KBM-7 (cell line): ENCODE measurements at places on chromosomes 12 and 14.

DNA sequence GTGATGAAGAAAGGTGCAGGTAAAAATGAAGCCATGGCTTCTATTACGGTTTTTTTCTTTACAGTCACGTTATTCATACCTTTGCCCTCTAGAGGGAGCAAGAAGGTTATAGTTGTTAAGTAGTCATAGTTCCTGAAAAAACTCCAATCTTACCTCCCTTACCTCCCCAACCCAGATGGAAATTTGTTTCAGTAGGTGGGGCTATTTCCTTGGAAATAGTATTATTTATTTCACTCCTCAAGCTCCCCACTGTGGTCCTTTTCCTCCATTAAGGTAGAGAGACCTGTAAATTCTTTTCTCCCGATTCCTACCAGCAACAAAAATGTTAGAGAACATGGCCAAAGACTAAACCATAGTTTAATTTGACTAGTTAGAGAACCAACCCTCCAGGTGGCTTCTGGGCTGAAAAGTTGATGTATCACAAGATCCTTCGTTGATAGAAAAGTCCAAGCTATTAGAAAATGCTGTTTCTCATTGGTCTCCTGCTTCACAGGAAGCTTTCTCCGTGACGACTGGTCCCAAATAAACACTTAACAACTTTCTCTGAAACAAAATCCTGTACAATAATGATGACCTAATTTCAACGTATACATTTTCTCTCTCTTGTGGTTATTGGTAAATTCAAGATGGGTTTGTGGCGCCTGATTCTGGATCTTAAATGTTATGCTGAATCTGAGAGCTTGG, 43.5 kb downstream of the TMX1 start:
- DNase-seq = peak; percentile 62

GRCh38 chr14:60616461-60616959, 32.8 kb downstream of the SIX1 start:
- DNase-seq = no peak

- no peak for DNase-seq
These were observed 70.9 kb downstream of the GPR135 start for GRCh38 chr14:59394268-59394667.

- DNase-seq = no peak
These were observed 1145.1 kb downstream of the FLRT2 start for GRCh38 chr14:86675059-86675458.

DNA sequence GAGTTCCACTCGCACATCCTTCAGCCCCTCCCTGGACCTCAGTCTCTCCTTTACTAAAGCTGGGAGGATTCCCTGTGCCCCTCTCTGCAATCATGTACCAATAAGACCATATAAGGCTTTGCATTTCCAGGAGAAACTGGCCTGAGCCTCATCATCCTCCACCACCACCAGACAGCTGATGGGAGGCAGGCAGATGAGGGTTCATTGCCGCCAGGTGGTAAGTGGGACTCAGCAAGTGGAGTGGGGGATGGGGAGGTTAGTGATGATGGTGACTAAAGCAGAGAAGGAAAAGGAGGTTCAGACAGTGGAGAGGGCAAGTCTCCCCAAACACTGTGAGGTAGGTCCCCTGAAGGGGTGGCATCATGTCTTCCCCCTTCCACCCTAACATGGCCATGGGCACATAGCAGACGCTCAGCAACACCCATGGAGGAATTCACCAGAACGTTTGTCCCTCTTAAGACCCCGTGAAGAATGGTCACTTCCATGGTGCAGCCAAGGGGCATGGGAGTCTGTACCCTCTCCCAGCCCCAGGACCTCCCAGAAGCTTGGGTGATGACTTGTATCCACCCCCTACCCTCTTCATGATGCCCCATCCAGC, 4.5 kb upstream of the TNFRSF1A start:
- DNase-seq = no peak

- no peak for DNase-seq
These were observed 67.1 kb downstream of the CPNE8 start for GRCh38 chr12:38838056-38838850.

- no peak for DNase-seq
These were observed 89.4 kb downstream of the NT5DC3 start for GRCh38 chr12:103751600-103751999.

DNA sequence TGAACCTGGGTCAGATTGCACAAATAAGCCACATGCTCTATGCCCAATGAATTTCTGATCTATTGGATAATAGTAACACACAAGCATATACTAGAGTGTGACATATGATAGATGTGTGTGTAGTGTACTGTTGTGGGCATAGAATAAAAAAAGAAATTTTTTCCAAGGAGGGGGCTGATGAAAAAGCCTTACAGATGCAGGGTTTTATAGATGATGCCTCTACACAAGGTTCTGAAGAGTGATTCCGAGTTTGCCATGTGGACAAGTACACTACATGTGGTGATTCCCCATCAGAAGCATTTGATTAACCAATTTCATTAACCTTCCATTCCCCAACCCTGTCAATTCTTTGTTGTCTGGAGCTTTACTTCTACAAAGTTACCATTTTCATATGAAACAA, 45.3 kb downstream of the CPM start:
- DNase-seq = no peak

GRCh38 chr14:66403183-66403582, 83.0 kb upstream of the CCDC196 start:
- peak; percentile 66 for DNase-seq

DNA sequence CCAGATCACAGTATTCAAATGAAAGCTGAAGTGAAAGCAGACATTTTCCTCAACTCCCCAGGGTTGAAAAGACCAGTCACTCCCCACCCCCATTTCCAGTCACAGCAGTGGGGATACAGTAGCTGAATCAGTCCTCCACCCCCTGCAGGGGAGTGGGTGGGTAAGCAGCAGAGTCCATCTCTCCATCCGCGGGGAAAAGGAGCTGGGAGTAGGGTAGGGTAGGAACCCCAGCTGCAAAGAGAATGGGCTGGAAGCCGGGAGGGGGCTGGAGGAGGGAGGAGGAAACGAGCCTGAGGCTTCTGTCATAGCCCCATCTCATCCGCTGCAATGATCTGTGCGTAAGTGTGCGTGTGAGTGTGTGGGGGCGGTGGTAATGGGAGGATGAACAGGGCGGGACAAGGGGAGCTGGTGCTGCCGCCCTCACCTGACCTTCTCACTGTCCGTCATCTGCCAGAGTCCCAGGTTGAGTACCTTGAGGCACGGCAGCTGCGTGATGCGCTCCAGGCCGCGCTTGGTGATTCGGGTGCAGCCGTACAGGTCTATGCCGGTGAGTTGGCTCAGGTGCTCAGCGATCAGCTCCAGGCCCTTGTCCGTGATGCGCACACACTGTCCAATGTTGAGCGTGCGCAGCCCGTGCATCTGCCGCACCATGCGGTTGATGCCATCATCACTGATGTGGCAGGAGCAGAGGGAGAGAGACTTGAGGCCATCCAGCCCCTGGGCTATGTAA, 1.8 kb downstream of the FBXL14 start:
- peak; percentile 68 for DNase-seq

DNA sequence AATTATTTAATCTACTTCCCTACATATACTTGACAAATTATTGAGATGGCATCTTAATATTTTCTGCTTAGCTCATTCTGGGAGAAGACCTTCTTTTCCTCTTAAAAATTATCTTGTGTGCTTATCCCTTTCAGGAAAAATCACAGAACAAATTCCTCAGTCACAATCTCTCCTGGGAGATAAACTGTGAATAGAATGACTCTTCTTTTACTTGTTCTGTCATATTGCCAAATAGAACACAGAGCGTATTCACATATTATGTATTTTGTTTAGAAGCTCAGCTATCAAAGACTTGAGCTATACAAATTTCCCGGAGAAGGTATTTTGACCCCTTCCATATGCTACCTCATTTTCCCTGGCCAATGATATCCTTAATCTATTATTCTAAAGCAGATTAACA, 146.7 kb downstream of the TMEM117 start:
- no peak for DNase-seq

- DNase-seq = no peak
These were observed 2.1 kb upstream of the RNASE13 start for GRCh38 chr14:21036751-21037150.

- peak; percentile 59 for DNase-seq
These were observed 36.8 kb upstream of the SPTSSA start for GRCh38 chr14:34498684-34499412.

GRCh38 chr12:97968641-97969197, 506.1 kb downstream of the RMST start:
- no peak for DNase-seq
